CD8-positive, alpha-beta T cell (primary cell): ENCODE measurements at places on chromosomes 3 and 15.

GRCh38 chr15:73626072-73626471 lies 7.1 kb downstream of the NPTN start:
- no peak for DNase-seq

- peak; percentile 28 for DNase-seq
Measured at GRCh38 chr3:15310491-15311370, 21.7 kb downstream of the SH3BP5 start.

- DNase-seq: no peak
Measured at GRCh38 chr15:72923289-72923688, 129.0 kb upstream of the NEO1 start.

DNA sequence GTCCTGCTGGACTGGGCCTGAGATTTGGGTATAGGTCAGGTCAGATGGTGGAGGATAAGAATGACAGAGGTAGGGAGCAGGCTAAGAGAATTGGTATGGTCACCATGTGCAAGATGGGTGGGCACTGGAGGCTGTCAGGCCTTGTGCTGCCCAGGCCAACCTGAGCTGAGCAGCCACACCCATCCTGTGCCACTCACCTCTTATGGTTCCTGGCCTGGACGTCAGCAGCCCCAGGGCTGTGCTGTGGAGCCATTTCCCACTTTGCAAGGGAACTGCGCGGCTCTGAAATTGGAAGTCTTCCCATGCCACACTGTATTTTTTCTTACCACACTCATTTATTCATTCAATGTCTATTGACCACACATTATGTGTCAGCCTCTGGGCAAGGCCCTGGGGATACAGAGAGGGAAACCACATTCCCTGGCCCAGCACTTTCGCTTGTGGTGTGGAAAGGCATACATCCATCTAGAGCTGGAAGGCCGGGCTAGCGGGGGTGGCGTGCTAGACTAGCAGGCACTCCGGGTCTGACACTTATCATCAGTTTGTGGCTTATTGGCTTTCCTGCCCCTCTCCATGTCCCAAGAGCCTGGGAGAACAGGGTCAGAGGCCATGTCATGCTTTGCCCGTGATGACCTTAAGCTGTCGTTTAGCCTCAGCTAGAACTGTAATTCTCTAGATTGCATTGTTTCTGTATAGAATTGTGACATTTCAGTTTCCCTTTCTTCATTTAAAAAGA lies 51.1 kb upstream of the POLG start:
- no peak for DNase-seq

GRCh38 chr15:40714144-40714543 lies 19.2 kb downstream of the RAD51 start:
- DNase-seq: no peak
